ENCODE measurements at places on chromosomes 3 and 15.
A peak's percentile ranks its signal among the peaks of the same experiment; 100 is the strongest.

- no peak for DNase-seq
These were observed 19.1 kb upstream of the RBP1 start for GRCh38 chr3:139558351-139559266.

GRCh38 chr15:92003515-92004067 lies 150.1 kb downstream of the SLCO3A1 start:
- no peak for DNase-seq

- DNase-seq, result no peak
These were observed 161.0 kb downstream of the NAALADL2 start for GRCh38 chr3:175020101-175020500.

- DNase-seq, result no peak
These were observed 45.6 kb downstream of the DCBLD2 start for GRCh38 chr3:98855806-98856400.

DNA sequence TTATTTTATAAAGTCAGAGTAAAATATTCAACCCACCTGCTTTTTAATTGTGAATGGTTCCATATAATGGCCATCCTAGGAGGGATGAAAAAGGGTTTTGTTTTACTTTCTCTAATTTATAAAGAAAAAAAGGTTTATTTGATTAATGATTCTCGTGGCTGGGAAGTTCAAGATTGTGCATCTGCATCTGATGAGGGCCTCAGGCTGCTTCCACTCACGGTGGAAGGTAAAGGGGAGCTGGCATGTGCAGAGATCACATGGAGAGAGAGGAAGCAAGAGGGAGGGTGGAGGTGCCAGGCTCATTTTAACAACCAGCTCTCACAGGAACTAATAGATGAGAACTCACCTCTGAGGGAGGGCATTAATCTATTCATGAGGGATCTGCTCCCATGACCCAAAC lies 27.7 kb upstream of the TRA2B start:
- DNase-seq, result no peak

DNA sequence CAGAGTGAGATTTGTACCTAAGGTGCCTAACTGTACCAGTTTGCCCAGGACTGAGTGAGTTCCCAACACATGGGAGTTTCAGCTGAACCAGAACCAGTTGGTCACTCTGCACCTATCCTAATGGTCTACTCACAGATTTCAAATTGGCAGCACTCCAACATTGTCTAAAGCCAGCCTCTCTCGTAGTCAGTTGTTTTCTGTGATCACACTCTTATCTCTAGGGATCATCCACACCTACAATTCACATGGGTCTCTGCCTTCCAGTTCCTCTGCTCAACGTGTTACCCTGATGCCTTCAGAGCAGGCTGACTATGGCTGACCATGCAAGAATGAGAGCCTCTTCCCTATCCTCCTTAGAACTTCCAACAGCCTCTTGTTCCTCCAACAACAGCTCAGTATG lies 624.8 kb downstream of the NTRK3 start:
- DNase-seq, result no peak

DNA sequence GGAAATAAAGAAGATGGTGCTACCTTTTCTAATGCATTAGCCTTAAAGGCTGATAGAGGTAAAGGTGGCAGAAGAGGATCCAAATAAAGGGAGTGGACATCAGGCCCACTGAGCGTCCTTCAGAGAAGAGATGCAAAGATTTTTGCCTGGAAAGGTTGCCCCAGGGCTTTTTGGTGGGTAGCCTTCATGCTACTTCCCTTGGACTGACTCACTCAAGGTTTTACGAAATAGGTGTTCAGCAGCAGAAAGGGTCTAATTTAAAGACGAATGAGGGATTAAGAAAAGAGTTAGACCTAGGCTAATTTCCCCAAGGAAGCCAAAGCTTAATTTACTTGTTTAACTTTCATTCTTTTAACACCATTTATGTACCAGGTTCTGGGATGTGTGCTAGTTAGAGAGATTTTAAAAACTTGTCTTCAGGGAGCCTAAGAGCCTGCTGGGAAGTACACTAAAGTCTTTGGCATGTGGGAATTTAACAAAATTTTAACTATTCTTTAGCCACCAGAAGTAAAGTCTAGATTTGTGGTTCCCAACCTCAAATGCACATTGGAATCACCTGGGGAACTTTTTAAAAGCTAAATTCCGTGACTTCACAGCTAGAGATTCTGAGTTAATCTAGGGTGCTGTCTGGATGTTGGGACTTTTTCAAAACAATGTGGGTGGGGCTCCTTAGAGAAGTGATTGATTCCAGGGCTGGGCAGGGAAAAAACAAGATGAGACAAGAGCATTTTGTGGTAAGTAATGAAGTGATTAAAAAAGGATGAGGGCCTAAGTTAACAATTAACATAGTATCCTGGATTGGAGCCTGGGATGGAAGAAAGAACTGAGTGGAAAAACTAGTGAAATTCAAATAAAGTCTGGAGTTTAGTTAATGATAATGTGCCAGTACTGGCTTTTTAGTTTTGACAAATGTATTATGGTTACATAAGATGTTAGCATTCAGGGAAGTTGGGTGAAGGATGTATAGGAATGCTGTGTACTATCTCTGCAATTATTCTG lies 3.4 kb downstream of the IL20RB start:
- DNase-seq, result no peak

- no peak for DNase-seq
These were observed 32.1 kb upstream of the ST3GAL6 start for GRCh38 chr3:98730886-98731537.

- no peak for DNase-seq
These were observed 72.6 kb upstream of the SEMA6D start for GRCh38 chr15:47644722-47645121.

DNA sequence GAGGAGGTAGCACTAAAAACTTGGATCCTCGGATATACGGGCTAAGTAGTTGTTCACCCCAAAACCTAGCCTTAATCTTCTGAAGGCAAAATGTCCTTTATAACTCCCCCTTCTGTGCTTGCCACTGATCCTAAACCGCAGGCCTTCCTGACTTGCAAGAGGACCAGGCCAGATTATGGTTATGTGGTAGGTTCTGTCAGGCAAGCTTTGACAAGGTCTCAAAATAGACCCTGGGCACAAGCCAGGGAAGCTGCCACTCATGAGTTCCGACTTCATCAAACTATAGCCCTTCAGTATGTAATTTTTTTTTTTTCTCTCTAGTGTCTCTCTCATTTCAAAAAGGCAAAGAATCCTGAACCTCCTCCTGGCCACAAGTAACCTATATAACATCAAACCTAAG lies 3.2 kb downstream of the LRRFIP2 start:
- DNase-seq, result no peak

- DNase-seq, result no peak
These were observed 50.4 kb upstream of the MYZAP start for GRCh38 chr15:57541271-57541670.

GRCh38 chr3:28334552-28334951 lies 14.0 kb upstream of the ZCWPW2 start:
- DNase-seq, result no peak

DNA sequence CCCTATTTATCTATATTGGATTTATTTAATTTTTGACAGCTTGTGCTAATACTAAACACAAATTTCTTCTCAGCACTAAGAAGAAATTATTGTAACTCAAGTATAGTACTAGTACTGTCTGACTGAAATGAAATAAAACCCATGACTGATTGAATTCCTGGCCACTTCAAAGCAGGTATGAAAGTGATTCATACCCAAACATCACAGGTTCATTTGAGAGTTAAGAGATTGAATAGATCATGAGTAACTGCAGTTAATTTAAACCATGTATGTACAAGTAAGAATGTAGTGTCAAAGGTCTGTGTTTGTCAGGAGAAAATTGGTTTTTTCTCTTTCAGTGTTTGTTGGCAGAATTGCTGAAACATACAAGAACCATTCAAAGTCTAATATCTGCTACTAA lies 332.0 kb upstream of the GRM7 start:
- no peak for DNase-seq

DNA sequence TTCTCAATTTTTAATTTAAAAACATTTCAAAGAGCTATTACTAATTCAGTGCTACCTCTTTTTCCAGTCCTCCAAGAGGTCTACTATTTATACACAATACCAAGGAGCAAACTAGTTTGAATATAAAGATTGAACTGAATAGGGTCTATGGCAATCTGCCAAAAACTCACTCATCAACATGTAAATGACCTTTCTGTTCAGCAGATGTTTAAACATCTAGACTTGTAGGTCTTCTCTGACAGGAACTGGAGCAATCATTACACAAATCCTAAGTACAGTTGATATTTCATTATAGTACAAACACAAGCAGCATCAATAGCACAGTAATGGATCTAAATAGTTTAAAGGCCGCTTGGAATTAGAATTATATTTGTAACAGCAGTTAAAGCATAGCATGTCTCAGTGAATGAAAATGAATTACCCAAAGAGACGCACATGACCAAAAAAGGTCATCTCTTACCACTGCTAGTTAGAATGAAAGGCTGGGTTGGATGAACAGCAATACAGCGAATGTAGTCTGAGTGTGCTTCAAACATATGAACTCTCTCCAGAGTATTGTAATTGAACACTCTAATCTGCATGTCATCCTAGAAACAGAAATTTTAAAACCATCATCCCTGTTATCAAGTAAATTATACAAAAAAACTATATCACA lies 10.7 kb downstream of the COPB2 start:
- DNase-seq, result no peak

GRCh38 chr3:69065318-69065964 lies 13.3 kb upstream of the TMF1 start:
- no peak for DNase-seq

GRCh38 chr3:98681486-98681885 lies 81.7 kb upstream of the ST3GAL6 start:
- DNase-seq, result no peak

DNA sequence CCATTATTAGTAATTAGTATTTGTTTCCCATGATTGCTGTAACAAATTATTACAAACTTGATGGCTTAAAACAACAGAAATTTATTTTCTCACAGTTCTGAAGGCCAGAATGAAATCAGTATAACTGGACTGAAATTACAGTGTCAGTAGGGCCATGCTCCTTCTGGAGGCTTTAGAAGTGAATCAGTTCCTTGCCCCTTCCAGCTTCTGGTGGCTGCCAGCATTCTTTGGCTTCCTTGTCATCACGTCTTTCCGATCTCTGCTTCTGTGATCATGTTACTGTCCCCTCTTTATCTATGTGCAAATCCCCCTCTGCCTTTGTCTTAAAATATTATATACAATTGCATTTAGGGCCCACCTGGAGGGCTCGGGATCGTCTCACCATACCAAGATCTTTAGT lies 92.0 kb downstream of the FOXB1 start:
- no peak for DNase-seq

DNA sequence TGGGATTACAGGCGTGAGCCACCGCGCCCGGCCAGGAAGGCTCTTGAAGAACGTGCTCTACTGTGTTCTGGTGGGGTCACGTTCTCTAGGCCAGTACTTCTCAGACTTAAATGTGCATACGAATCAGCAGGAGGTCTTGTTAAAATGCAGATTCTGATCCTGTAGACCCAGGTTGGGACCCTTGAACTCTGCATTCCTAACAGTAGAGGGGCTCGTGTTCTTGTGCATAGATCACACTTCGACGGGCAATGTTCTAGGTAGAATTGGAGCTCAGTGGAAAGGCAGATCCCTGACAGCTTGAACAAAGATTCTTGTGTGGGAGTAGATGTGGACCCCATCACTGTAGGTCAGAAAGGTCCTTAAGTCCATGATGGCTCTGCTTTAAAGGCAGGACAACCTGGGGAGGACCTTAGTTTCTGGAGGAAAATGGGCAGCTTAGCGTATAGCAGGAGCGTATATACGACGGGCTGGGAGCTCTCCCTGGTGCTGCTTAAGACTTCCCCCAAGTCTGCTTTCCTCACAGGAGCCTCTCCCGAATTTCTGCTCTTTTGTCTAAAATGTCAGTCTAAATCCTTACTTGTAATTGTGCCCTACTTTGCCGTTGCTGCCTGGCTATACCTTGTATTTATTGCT lies 16.9 kb upstream of the FAM81A start:
- DNase-seq, result no peak

GRCh38 chr15:37138591-37139215 lies 38.4 kb upstream of the MEIS2 start:
- no peak for DNase-seq

- no peak for DNase-seq
These were observed 117.6 kb downstream of the P3H2 start for GRCh38 chr3:190003068-190003467.

GRCh38 chr15:39416258-39416657 lies 164.6 kb upstream of the THBS1 start:
- DNase-seq, result no peak

- DNase-seq, result no peak
These were observed 58.5 kb downstream of the CCNL1 start for GRCh38 chr3:157101486-157101885.

- no peak for DNase-seq
These were observed 422.2 kb downstream of the TBC1D5 start for GRCh38 chr3:17320266-17320665.

DNA sequence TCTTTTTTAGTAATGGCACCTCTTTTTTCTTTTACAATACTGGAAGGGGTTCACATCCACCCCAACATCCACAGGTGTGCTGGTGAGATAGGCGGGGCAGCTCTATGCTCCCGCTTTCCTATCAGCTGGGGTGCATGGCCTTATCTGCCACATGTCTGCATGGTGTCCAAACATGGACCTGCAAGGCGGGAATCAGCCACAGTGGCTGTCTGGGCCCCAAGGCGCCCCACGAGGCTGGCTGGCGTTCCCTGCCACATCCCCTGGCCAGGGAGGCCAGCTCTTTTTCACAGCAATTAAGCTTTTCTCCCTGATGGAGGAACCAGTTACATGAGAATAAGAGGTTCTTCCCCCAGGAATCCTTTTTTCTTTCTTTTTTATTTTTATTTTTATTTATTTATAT lies 30.9 kb upstream of the GOLGA6L2 start:
- no peak for DNase-seq

- DNase-seq, result no peak
These were observed 201.1 kb upstream of the RGMA start for GRCh38 chr15:93289941-93290617.

- no peak for DNase-seq
These were observed 75.7 kb upstream of the GBE1 start for GRCh38 chr3:81837071-81837593.

DNA sequence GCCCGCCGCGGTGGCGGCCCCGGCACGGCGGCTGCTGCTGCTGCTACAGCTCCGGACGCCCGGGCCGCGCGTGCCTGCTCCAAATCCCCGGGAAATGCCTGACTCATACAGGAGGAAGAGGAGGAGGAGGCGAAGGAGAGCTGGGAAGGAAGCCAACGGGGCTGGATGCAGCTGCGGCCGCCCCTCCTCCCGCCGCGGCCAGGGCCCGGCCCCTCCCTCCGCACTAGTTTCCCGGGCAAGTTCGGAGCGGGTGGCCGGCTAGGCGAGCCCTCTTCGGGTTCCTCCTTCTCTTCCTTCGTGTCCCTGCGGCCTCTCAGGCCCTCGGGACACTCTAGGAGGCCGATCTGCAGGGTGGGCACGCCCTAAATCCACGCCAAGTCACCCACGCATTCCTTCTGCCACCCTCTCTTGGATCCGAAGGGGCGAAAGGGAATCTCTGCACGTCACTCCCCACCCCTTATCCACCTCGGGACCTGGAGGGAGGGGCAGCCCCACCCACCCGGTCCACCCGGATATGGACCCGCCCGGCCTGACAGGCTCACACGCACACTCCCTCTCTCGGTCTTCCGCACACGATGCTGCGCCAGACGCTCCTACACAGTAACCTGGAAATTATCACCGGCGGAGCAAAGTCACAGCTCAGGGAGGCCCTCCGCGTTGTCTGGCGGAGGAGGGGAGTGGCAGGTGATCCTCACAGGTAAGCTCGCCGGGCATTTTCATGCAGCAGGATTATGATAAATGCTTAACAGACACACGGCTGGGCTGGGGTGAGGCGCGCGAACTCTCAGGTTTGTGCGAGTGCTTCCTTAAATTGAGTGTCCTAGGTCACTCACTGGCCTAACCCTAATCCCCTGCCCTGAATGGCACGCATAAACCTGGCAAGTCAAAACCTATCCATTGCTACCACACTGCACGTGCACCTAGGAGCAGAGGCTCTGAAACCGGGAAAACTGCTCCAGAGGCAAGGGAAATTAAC lies at the start of the genes OSBPL10 and ZNF860:
Gene OSBPL10 (minus strand): TSS at position 57 of the 976 bp plus-strand sequence. CDS start 83 bp downstream, outside the sequence.
Gene ZNF860 (plus strand): TSS at position 545 of the 976 bp plus-strand sequence. CDS start 7,330 bp downstream, outside the sequence.
- peak; percentile 6 for DNase-seq

All from stimulated activated CD4-positive, alpha-beta T cell treated with anti-CD3 and anti-CD28 coated beads, Interleukin-15, amount 100 ng/mL, for 1 hour (primary cell).